ENCODE measurements at places on chromosomes 3 and 15. TPM values are rescaled to one million over a fixed set of nuclear protein-coding genes. Genes with fewer than 3 reads are reported as not detected.

GJD2 gene
- not detected for total RNA-seq

PTPN23 gene
- total RNA-seq = 27.7 TPM

FES gene
- 229 TPM for total RNA-seq

WNT5A gene
- not detected for total RNA-seq

MST1R gene
- 1.1 TPM for total RNA-seq

MAP1A gene
- 21.8 TPM for total RNA-seq

TGM4 gene
- not detected for total RNA-seq

CX3CR1 gene
- total RNA-seq = 0.54 TPM

PIGZ gene
- total RNA-seq = 5.4 TPM

SLC9C1 gene
- 0.54 TPM for total RNA-seq

OSBPL10 gene
- 0.81 TPM for total RNA-seq

GXYLT2 gene
- 0.27 TPM for total RNA-seq

PAK6 gene
- 1.3 TPM for total RNA-seq

KIF7 gene
- 13.2 TPM for total RNA-seq

POMGNT2 gene
- total RNA-seq = 14.0 TPM

FAIM gene
- 5.1 TPM for total RNA-seq

SETMAR gene
- 23.4 TPM for total RNA-seq

LTK gene
- total RNA-seq = 1.6 TPM

SLC28A1 gene
- total RNA-seq = not detected

ACAN gene
- total RNA-seq = not detected

ADGRG7 gene
- not detected for total RNA-seq

TGFBR2 gene
- 37.2 TPM for total RNA-seq

RBP2 gene
- total RNA-seq = not detected

DNAJC19 gene
- 21.3 TPM for total RNA-seq
